ENCODE measurements at places on chromosomes 3 and 15.

GRCh38 chr3:61236556-61236955 lies 14.7 kb downstream of the FHIT start:
- peak; percentile 43 for DNase-seq

- peak; percentile 62 for DNase-seq
Measured at GRCh38 chr3:155701882-155702465, 42.9 kb downstream of the PLCH1 start.

DNA sequence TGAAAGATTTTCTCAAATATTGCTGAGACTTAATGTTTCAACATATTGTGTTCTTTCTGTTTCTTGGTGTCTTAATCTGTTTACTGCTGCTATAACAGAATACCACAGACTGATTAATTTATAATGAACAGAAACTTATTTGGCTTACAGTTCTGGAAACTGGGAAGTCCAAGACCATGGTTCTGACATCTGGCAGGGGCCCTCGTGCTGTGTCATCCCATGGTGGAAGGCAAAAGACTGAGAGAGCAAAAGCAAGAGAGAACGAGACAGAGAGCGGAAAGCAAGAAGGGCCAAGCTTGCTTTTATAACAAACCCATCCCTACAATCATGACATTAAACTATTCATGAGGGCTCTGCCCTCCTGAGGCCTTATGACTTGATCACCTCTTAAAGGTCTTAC lies 88.7 kb downstream of the ARNT2 start:
- DNase-seq = no peak

DNA sequence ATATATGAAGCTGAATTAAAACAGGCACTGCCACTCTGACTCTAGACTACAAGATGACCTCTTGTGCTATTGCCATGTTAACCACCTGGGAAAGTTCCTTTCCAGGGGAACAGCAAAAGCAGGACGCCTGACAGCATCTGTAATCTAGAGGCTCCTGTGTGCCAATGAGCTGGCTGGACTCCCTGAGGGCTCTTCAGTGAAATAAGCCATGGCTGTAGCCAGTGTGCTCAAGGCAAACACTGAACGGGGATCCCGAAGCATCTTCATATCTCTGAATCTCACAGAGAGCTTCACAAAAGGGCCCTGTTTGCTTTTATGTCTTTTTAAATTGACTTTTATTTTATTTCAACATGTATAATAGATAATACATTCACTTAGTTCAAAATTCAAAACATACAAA lies 57.2 kb downstream of the BFSP2 start:
- DNase-seq = no peak
